Natural killer cell (primary cell): ENCODE measurements at places on chromosomes 5 and 9. TPM values are rescaled to one million over a fixed set of nuclear protein-coding genes. Genes with fewer than 3 reads are reported as not detected.

Gene QRFP
- not detected for total RNA-seq

DNA sequence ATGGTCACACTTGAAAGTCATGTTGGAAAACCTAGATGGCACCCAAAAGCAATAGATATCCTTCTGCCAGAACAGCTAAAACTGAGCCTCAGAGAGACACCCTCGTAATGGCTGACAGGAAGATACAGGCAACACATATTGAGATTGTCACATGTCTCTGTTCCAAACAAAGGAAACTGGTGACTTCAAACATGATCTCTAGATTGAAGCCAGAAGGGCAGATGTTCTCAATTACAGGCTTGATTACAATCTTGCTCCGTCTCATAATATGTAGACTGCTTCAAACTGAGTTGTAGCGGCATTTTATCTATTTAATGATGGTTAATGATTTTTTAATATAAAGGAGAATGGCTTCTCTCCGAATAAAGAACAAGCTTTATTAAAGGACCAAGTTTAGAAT is 774.3 kb downstream of the KCTD16 start:
- H3K4me3 ChIP-seq = no peak overlapping the region
- no peaks in the 10 kb centered on the region for H3K27me3 ChIP-seq
- DNase-seq = no peak
- no peaks in the 10 kb centered on the region for H3K36me3 ChIP-seq
- H3K4me1 ChIP-seq = no peaks in the 10 kb centered on the region

Gene GNG10
- 6.0 TPM for total RNA-seq

DNA sequence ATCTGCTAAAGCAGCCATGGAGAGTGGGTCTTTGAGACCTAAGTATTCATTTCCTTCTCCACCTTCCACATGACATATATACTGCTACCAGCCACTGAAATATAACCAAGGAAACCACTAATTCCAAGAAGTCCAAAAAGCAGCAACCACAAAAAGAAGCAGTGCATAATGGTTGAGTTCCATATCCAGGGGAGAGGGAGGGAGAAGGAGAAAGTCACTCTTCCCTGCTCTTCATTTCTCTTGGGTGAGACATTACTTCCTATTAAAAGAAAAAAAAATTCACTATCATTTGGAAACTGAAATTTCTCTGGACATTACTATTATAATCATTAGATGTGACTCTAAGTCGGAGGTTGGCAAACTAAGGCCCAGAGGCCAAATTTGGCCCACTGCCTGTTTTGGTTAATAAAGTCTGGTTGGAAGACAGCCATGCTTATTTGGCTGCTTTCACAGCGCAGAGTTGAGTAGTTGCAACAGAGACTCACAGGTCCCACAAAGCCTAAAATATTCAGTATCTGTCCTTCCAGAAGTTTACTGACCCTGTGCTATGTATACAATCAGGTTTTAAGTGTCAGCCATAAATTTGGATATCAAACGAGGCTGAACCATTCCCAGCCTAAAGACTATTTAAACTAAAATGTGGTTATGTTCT is 168.6 kb downstream of the MPDZ start:
- H3K27me3 ChIP-seq = no peaks in the 10 kb centered on the region
- no peak overlapping the region for H3K4me3 ChIP-seq
- no peak for DNase-seq
- no peak overlapping the region for H3K27ac ChIP-seq
- no peaks in the 10 kb centered on the region for H3K36me3 ChIP-seq

GRCh38 chr9:126586236-126586635 is 27.5 kb upstream of the LMX1B start:
- peaks cover 6% of the 10 kb centered on the region for H3K27me3 ChIP-seq
- H3K4me1 ChIP-seq = no peaks in the 10 kb centered on the region
- no peaks in the 10 kb centered on the region for H3K36me3 ChIP-seq
- H3K27ac ChIP-seq = no peak overlapping the region
